Activated CD4-positive, alpha-beta T cell treated with anti-CD3 and anti-CD28 coated beads, Interleukin-2, amount 50 U/mL, for 24 hours (primary cell): ENCODE measurements at places on chromosomes 2 and 18.

DNA sequence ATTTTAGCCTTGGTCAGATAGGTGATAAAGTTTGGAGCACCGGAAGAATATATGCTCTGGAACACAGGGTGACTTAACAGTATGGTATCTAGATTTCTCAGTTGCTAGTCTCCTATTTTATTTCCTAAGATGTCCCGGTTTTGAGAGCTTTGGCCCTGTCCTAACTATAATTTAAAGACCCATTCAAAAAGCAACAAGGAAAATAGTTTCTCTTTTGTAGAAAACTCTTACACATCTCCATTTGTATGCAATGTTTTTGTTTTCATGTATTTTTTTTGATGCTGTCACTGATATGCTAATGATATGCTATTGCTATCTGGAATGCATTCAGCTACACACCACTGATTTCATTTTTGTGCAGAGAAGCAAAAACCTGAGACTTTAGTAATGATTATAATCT lies 237.8 kb downstream of the GPD2 start:
- no peak for DNase-seq

DNA sequence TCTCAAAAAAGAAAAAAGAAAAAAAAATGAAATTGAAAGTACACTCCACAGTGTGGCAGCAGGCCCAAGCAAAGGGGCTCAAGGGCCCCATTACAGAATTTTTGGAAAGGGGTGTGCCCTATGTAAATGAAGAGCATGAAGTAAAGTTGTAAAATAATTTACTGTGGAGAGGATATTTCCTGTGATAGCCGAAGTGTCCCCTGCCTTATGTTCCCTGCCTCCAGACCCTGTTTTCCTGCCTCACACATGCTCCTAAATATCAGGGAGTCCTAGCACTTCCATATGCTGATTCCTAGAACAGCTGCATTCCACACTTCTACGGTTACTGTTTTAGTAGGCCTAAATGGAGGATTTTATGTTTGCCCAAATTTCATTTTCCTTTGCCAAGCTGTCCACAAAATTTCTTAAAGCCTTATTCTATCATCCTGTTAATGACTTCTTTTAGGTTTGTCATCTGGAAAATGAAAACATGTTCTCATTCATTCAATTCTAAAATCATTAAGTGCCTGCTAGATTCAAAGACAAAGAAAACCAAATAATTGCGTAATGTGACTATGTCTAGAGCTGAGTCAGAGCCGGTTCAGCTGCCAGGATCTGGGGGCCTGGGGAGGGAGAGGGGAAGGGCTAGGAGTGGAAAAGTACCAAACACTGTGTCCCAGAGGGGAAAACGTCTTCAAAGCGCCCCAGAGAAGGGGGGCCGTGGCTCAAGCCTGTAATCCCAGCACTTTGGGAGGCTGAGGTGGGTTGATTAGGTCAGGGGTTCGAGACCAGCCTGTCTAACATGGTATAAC lies 25.9 kb upstream of the IMPA2 start:
- DNase-seq = no peak

DNA sequence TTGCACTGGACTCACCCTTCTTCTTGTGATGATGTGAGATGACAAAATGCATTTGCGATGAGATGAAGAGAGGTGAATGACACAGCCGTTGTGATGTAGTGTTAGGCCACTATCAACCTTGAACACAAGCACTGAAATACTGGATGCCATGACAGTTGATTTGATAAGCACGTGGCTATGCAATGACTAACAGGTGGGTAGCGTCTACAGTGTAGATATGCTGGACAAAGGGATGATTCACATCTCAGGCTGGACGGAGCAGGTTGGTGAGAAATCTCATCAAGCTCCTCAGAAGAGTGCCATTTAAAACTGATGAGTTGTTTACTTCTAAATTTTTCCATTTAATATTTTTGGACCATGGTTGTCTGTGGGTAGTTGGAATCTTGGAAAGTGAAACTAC lies 375.8 kb upstream of the LYPD1 start:
- DNase-seq = no peak

- DNase-seq = no peak
These were observed 1785.3 kb upstream of the CELF4 start for GRCh38 chr18:39350945-39351344.

- DNase-seq = no peak
These were observed 348.3 kb downstream of the ADCYAP1 start for GRCh38 chr18:1252936-1253335.

- DNase-seq = no peak
These were observed 133.8 kb upstream of the NRXN1 start for GRCh38 chr2:51165534-51166260.

DNA sequence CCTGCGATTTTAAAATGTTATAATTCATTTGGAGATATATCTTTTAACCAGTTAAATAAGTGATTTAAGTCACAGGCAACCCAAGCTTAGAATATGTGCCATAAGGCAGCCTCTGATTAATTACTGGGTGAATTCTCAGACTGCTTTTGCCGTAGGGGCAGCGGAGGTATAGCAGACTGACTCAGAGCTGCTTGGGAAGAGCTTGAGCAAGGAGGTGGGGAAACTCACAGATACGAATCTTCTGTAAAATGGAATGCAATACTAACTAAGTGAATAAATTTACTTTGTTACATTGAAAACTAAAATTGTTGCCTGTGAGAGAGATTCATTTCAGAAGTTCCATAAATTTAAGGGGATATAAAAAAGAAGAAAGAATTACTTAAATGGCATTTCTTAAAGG lies 115.4 kb downstream of the KYNU start:
- no peak for DNase-seq

DNA sequence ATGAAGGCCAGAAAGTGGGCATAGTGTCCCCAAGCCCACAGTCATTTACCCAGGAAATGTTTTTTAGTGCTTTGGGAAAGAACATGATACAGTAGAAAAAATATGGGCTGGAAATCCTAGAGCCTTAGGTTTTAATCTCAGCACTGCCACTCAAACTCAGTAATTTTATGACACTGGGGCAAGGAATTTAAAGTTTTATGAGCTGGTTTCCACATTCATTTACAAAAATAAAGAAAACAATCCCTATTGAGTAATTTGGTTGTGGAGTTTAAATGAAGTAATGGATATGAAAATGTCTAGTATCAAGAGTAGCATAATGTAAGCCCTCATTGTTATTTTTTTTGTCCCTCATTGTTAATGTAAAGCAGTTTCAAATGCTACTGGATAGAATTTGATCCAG lies 51.5 kb upstream of the FRZB start:
- no peak for DNase-seq

DNA sequence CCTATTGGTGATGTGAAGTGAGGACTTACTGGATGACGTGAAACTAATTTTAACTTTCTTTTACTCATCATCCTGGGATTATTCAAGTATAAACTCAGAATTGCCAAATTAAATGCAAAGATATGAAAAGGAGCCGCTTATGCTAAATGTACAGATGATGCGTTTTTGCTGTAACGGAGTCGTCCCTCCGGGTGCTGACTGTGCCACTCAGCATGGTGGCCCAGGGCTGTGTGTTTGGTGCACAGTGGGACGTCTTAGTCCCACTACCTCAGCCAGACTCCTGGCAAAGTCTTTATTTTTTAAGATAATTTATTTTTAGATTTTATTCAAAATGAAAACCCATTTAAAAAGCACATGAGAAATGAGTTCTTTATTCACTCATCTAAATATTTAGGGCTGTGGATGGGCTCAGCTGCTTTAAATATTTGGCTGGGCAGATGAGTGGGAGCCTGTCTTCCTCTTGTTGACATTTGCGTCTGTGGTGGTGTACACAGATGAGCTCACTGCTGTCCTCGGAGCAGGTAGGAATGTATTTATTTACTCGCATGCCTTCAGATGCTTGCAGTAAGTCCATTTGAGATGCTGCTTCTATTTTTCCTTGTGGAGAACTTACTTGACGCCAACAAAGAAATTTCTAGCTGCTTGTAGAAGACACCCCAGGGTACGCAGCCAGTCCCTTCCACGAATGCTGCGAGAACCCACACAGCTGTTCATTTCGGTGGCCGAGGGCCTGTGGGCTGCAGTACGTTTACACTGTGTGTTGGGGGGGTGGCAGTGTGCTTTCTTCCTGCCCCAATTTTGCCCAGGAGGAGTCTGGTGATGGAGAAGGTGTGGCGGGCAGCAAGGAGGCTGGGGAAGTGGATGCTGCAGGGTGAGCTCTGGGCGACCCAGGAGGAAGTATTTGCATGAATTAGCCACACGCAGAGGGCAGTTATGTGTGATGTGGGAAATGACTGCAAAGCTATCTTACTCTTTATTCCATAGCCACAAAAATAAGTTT lies 105.0 kb downstream of the AGAP1 start:
- no peak for DNase-seq

DNA sequence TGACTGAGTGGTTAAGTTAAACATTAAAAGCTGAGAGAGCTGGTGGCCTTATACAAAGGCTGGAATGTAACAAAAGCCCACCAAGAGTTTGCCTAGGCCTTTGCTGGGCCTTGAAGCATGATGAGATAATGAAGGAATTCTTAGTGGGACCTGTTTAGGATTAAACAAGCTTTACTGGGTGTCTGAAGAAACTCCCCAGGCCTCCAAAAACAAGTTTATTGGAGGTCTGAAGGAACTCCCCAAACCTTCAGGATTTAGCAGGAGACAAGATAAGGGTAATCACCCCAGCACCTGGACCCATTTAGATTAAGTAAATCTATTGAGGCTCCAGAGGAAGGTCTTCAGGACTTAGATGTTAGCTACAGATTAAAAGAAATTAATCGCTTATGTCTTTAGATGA lies 18.7 kb downstream of the PCARE start:
- no peak for DNase-seq

GRCh38 chr2:65353927-65354326 lies 78.5 kb downstream of the SPRED2 start:
- no peak for DNase-seq

DNA sequence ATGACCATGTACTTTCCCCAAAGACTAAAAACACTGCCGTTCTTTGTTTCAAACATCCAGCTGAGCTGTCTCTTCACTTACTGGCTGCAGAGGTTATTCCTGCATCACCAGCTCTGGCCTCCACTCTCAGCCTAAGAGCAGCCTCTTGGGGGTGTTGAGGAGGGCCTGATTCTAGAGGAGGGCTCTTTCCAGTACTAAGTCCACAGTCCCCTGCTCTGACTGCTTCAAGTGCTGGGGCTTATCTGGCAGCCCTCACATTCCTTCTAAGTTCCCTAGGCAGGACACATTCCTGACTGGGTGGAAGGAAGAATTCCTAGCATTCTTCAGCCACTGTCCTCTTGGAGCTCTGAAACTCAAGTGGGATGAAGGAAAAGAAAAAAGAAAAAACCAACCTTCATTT lies 32.9 kb upstream of the EHBP1 start:
- no peak for DNase-seq

GRCh38 chr2:144801325-144801724 lies 281.4 kb upstream of the ZEB2 start:
- no peak for DNase-seq

- no peak for DNase-seq
These were observed 21.9 kb upstream of the NCOA1 start for GRCh38 chr2:24469148-24469650.

- no peak for DNase-seq
These were observed 610.2 kb downstream of the DSC3 start for GRCh38 chr18:30432349-30432748.

DNA sequence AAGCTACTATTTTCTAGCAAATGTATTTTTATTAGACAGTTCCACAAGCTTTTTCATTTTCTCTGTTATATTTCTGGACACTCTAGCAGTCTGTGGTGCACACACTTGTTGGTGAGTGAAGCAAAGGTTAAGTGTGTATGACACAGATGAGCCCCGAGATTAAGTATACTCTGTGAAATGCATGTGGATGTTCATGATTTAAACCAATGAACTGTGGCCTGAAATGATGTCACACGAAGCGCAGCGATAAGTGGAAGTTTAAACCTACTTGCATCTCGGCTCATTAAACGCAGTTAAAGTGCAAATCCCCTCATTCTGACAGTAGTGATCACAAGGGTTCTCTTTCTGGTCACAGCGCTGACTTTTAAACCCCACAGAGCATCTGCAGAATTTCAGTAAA lies 1488.8 kb upstream of the NXPH2 start:
- DNase-seq = no peak

GRCh38 chr18:33113416-33113815 lies 327.1 kb downstream of the CCDC178 start:
- DNase-seq = no peak

- DNase-seq = peak; percentile 56
These were observed 15.9 kb upstream of the ATP6V1B1 start for GRCh38 chr2:70919672-70920366.

GRCh38 chr18:70400476-70400875 lies 111.6 kb downstream of the SOCS6 start:
- DNase-seq = no peak

DNA sequence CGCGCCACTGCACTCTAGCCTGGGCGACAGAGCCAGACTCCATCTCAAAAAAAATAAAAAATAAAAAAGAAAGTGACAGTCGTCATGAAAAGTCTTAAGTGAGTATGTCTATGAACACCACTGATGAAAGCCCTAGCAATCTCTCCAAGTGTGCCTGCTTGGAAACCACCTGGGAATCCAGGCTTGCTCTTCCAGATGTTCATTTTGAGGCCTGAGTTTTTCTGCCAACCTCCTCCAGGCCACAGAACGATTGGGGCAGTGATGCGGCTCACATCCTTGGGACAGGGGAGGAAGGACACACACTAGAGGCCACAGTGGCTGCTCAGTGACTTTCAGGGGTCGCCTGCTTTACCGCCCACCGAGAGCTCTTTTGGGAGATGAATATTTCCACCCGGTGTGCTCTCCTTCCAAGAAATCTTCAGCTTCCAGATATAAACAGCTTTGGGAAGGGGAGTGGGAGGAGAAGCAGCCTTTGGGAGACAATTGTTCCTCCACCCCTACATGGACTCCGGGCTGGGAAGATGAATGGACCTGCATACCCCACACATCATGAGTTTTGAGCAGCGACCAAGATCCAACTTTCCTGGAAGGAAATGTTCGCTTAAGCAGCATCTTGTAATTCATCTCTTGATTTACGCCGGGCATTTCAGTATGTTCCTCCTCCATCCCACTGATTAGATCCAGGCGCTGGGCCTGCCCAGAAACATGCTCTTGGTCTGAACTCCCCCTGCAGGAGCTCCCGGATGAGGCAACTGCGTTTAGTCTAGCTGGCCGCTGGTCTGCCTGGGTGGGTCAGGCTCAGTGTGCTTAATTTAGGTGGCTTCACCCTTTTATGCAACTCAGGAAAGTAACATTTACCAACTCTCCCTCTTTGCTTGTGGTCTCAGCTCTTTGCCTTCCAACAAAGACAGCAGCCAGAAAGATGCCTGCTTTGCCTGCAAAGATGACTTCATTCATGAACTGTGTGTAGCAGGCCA lies 6.2 kb upstream of the ARMC9 start:
- DNase-seq = no peak
